NAMALWA (cell line): ENCODE measurements at places on chromosomes 7 and 10.

DNA sequence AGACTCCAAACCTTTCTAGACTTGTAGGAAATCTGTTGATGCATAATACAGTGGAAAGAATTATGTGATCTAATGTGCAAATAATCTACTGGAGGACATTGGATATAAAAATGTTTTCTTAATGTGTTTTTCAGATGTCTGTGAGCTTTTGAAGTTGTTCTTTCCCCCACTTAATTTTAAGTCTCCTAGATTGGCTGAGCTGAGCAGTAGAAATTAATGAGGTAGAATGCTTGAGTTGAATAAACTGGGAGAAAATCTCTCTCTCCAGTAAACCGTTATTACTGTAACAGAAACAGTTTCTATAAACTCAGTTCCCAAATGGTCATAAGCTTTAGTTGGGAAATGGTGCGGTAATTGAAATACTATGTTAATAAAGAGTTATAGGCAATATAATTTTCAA is 15.7 kb downstream of the CSGALNACT2 start:
- DNase-seq, result no peak

DNA sequence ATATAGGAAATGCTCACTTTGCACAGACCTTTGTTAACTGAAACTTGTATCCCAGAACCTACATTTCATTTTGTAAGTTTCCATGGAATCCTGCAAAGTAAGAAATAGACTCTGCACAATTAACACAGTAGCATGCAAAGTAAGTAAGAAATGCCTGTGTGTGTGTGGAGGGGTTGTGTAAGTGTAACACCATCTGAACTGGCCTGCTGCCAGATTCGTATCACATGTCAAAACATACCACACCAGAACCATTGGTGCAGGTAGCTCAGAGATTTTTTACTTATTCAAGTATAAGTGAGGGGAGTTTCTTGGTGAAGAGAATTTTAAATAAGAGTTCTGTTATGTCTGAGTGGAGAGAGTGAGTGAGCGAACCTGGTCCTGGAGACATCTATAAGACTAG is 17.9 kb upstream of the DDX21 start:
- no peak for DNase-seq

GRCh38 chr7:45267262-45267661 is 109.7 kb downstream of the RAMP3 start:
- no peak for DNase-seq

GRCh38 chr10:70811881-70812280 is 3.9 kb upstream of the SGPL1 start:
- DNase-seq, result no peak

- DNase-seq, result no peak
Measured at GRCh38 chr10:82089327-82089726, 214.3 kb downstream of the NRG3 start.

GRCh38 chr10:72239409-72239808 is 23.3 kb upstream of the ASCC1 start:
- DNase-seq, result no peak

- DNase-seq, result no peak
Measured at GRCh38 chr7:129804890-129805719, 147.7 kb downstream of the UBE2H start.
